ENCODE measurements at places on chromosomes 6 and 20.

DNA sequence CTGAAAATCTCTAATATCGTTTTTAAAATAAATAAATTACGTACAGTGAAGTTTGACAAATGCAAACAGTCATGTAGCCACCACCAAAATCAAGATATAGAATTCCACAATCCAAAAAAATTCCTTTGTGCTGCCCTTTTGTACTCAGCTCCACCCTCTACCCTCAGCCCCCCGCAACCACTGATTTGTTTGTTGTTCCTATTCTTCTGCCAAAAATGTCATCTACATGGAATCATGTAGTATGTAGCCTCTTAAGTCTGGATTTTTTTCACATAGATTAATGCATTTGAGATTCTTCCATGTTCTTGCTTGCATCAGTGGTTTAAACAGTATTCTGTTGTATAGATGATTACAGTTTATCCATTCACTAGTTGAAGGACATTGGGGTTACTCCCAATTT is 8.5 kb upstream of the REPS1 start:
- no peaks in the 10 kb centered on the region for H3K4me1 ChIP-seq
- H3K4me3 ChIP-seq, result no peak overlapping the region
- no peaks in the 10 kb centered on the region for H3K36me3 ChIP-seq

DNA sequence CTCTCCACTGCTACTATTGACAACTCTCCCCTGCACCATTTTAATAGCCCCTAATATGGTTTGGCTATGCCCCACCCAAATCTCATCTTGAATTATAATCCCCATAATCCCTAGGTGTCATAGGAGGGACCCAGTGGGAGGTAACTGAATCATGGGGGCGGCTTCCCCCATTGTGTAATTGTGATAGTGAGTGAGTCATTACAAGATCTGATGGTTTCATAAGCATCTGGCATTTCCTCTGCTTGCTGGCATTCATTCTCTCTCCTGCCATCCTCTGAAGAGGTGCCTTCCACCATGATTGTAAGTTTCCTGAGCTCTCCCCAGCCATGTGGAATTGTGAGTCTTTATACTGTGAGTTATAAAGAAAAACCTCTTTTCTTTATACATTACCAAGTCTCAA is 74.1 kb upstream of the TCF21 start:
- no peak overlapping the region for H3K27ac ChIP-seq
- 0 out of 2 replicates have a peak, but pooled peaks cover 2% of the 10 kb centered on the region for H3K4me1 ChIP-seq
- H3K36me3 ChIP-seq, result no peaks in the 10 kb centered on the region
- H3K27me3 ChIP-seq, result no peaks in the 10 kb centered on the region
- DNase-seq, result peak; percentile 6
- H3K4me3 ChIP-seq, result no peak overlapping the region

GRCh38 chr6:71412559-71413140 is 124.0 kb downstream of the OGFRL1 start:
- no peak overlapping the region for H3K27ac ChIP-seq
- H3K4me3 ChIP-seq, result no peak overlapping the region
- H3K27me3 ChIP-seq, result no peaks in the 10 kb centered on the region
- H3K36me3 ChIP-seq, result no peaks in the 10 kb centered on the region
- H3K4me1 ChIP-seq, result peaks cover 5% of the 10 kb centered on the region
- no peak for DNase-seq

DNA sequence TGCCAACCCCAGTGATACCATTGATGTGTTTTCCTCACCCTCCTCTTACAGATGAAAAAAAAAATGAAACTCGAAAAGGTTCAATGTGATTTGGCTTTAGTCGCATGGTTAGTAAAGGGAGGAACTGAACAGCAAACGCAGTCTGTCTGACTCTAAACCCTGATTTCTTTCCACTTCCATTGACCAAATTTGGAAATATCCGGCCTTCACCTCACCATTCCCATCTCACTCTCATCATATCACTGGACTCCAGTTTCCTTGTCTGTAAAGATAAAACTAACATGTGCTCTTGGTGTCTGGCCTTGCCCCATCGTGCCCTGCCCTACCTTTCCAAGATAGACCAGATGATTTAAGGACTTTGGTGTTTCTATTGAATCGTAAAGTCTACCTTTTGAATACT is 48.7 kb upstream of the ADGRF1 start:
- H3K36me3 ChIP-seq, result no peaks in the 10 kb centered on the region
- no peak overlapping the region for H3K4me3 ChIP-seq
- no peaks in the 10 kb centered on the region for H3K27me3 ChIP-seq
- H3K4me1 ChIP-seq, result peaks cover 9% of the 10 kb centered on the region
- no peak for DNase-seq

DNA sequence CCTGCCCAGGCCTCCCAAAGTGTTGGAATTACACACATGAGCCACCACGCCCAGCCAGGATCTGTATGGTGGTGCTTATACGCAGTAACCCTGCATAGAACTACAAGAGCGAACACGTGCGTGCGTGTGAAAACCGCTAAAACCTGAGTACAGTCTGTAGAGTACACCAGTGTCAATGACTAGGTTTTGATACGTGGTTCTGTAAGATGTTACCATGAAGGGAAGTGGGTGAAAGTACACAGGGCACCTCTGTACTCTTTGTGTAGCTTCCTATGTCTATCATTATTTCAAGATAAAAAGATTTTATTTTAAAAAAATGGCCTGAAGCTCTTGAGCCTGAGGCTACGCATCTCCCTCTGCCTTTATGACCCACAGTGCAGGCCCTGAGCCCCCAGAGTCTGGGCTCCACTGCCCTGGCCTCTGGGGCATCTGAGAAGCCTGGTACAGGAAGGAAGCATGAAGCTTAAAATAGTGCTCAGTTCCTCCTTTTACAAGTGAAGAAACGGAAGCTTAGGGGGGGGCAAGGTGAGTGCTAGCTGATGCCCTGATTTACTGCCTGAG is 21.6 kb downstream of the LY86 start:
- no peaks in the 10 kb centered on the region for H3K27me3 ChIP-seq
- H3K27ac ChIP-seq, result no peak overlapping the region
- H3K4me3 ChIP-seq, result no peak overlapping the region
- no peak for DNase-seq

GRCh38 chr20:5737966-5738365 is 12.2 kb upstream of the SHLD1 start:
- H3K27ac ChIP-seq, result no peak overlapping the region
- H3K4me1 ChIP-seq, result peaks cover 7% of the 10 kb centered on the region
- H3K27me3 ChIP-seq, result no peaks in the 10 kb centered on the region
- no peak overlapping the region for H3K4me3 ChIP-seq
- no peak for DNase-seq
